Occipital lobe (tissue), 3 donors: ENCODE measurements at places on chromosomes 7 and 10.
A peak's percentile ranks its signal among the peaks of the same experiment; 100 is the strongest.

DNA sequence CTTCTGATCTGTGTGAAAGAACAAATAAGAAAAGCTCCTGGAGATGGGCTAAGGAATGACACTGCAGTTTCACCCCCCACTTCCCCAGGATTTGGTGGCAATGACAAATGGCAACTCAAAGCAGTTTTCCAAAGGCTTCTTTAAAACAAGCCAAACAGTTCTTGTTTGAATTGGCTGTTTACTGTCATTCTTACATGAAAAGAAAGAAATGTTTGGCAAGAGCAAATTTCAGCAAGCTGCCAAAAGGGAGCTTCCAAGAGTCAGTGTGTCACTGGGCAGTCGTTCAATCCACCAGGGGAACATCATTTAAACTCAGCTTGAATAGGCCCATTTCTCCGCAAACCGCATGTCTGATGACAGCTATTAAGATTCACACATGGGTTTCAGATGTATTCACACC is 119.0 kb upstream of the RHOBTB1 start:
- peak; percentile 8 for DNase-seq

DNA sequence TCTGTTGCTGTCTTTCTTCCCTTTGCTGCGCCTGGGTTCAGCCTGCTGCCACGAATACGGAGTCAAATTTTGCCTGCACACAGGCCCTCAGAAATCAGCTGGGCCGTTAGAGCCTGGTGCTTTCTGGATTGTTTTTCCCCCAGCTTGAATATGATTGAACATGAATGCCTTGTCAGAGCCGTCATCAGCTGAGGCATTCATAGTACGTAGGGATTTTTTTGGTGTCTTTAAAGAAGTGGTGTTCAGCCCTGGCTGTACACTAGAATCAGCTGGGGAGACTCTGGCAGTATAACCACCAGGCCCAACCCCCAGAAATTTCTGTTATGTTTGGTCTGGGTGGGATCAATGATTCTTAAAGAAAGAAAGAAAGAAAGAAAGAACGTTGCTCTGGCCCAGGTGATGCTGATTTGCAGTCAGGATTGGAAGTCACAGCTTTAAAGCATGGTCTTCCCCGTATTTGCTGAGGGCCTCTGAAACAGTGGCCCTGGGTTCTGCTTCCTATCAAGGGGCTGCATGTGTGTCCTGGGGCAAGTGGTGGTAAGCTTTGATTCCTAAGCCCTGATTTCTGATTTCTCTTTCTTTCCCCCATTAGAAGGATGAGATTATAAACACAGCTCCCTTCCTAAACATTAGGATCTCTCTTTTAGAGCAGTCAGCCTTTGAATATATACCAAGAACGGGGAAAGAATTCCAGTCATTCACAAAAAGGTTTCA is 24.7 kb downstream of the NUB1 start:
- no peak for DNase-seq

DNA sequence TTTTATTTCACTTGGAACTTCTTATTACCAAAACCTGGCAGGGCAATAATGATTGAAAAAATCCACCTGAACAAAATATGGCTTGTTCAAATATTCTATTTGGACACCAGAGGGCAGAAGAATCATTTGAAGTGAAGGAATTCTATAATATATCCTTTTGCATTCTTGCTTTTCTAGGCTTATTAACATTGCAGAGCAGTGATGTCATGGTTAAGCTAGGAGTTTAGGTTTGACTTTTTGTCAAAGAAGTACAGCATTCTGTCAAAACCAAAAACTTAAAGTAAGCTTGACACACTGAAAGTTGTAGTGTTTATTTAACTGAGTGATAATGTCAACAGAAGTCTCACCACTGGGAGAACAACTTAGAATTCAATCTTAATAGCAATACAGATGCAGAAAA is 156.0 kb downstream of the SEMA3D start:
- DNase-seq = no peak

DNA sequence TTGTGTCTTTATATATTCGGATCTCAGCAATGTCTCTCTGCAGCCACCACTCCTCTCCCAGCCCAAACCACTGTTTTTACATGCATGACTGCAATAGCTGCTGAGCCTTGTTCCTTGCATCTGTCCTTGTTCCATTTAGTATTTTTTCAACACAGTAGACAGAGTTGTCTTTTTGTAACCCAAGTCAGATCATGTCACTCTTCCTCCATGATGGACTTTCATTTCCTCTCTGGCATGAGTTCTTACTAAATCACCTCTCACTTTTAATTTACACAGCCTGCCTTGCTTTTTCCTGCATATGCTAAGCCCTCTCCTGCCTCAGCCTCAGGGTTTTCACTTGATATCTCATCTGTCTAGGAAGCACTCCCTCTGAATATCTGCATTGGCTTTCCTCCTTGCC is 353.2 kb downstream of the HGF start:
- no peak for DNase-seq

DNA sequence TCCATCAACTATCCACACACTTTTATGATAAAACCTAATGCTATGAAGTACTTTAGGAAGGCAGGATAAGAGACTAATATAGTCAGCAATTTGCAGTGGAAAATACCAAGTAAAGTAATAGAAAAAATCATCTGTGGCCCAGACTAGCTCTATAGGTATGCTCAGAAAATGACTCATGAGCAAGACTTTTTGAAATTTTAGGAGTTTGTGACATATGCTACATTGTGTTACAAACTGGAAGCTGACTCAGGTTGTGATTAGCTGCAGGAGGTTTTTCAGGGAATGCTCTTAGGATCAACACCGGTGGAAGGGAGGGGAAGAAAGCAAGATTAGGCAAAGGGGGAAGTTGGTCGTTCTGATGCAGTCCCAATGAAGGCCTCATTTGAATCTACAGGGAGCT is 56.1 kb downstream of the FEZF1 start:
- no peak for DNase-seq

DNA sequence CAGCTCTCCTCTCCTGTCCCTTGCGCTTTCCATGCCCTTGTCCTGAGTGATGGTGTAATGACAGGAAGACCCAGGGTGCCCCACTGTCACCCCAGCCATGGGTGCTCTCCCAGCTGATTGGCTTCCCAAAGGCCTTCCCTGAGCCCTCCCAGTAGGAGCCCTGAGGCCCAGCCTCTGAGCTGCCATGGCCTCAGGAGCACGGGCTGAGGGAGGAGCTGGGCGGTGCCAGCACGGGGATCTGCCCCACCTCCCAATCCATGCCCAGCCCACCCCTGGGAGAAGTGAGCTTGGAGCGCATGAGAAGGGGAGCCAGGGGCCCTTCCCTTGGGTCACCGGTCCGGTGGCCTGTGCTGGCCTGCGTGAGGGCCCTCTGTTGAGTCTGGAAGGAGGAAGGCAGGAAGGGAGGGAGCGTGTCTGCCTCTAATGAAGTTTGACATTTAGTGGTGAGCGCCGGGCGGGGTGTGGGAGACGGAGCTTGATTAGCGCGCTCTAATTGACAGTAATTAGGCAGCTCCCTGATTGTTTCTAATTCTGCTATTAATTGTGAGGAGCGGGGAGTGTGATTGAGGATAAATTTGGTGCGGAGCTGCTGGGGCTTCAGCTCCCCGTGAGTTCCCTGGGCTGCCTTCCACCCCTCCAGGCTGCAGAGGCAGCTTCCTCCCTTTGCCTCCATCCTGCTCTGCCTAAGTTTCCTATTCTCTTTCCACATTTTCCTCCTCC is 28.3 kb downstream of the GBX1 start:
- no peak for DNase-seq

DNA sequence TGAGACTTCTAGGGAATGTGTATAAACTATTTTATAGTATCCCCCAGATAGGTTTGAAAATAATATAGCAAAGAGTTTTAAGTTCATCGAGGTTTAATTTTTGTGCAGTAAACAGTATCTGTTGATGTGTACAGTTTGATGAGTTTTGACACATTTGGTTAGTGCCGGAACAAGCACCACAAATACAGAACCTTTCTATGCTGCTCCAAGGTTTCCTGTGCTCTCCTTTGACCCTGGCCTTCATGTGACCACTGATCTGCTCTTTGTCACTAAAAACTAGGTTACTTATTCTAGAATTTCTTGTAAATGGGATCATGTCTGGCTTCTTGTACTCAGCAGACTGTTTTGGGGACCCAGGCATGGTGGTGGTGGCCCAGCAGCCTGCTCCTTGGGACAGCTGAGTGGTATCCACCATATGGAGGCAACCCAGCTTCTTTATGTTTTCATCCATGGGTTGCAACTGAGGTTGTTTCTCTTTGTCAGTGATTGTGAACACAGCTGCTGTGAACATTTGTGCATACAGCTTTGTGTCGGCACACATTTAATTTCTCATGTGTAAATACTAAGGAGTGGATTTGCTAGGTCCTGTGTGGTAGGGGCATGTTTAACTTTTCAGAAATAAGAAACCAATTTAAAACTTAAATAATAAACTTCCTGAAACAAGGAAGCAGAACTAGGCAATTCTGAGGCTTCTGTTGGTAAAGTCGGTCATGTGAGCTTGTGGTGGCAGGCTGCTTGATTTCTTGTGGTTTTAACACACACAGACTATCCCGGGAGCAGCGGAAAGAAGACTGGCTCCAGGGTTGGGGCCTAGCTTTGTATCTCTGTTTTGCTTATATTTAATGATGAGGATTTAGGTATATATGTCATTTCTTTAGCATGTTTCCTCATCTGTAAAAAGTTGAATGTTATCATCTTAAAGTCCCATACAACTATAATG is 219.4 kb downstream of the ABCA13 start:
- no peak for DNase-seq

- no peak for DNase-seq
Observed at GRCh38 chr10:116720241-116720643, 22.1 kb downstream of the HSPA12A start.

- no peak for DNase-seq
Observed at GRCh38 chr7:155344270-155344617, 46.6 kb downstream of the INSIG1 start.

DNA sequence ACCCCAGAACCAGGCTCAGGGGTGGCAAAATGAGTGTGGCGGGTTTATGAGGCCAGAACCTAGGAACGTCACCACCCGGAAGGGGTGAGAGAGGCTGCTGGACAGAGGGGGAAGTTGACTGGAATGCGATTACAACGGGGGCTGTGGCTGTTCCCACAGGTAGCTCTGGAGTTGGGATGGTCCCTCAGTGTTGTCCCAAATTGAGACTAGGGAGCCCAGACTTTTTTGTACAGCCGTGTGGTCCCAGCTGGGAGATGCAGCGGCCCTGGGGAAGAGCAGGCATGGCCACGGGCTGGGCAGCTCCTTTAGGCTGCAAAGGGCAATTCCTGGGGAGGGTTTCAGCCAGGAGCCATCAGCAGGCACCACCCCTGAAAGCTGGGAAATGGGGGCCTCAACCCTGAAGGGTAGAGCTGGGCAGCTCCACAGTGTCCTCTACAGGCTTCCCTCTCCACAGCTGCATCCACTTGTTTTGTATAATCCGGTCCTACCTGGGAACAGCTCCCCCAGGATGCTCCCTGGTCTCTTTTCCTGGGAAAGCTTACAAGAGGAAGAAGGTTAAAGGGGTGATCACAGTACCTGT is 11.0 kb upstream of the GDF10 start:
- DNase-seq = no peak

GRCh38 chr10:76763376-76763775 is 874.2 kb downstream of the KCNMA1 start:
- DNase-seq = no peak

GRCh38 chr10:22700489-22700888 is 13.9 kb downstream of the PIP4K2A start:
- no peak for DNase-seq

DNA sequence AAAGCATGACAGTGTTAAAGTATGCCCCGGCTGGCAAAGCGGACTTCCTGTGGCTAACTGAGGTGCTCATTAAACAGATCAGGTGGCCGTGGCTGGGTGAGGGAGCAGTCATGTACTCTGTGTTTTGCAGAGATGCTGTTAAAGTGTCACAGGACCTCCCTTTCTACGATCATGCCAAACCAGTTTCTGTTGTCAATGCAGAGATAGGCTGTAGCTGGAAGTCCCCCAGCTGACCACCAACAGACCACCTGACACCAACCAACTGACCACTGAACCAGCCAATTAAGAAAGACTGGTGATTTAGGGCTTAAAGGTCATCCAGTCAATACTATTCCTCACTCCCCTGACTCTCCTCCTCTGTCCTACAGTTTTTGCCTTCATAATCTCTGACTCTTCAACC is 431.1 kb upstream of the LRGUK start:
- DNase-seq = no peak
